HFFc6 (cell line): ENCODE measurements at places on chromosomes 7 and 10.

DNA sequence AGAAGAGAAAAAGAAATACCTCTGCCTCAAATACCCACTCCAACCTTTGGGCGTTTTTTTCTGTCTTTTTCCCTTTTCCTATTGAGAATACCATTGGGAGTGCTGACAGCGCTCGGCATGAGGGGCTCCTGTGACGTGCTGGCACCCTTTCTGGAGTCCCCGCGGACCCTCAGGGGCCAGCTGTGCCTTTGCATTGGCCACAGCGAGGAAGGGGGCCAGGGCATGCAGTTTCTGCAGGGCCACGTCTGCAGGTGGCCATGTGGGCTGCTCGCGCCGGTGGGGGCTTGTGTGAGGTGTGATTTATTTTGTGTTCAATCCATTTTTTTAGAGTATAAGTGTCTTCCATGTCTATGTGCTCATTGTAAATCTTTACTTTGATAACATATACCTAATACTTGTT, 57.4 kb downstream of the INPP5A start:
- DNase-seq, result no peak

DNA sequence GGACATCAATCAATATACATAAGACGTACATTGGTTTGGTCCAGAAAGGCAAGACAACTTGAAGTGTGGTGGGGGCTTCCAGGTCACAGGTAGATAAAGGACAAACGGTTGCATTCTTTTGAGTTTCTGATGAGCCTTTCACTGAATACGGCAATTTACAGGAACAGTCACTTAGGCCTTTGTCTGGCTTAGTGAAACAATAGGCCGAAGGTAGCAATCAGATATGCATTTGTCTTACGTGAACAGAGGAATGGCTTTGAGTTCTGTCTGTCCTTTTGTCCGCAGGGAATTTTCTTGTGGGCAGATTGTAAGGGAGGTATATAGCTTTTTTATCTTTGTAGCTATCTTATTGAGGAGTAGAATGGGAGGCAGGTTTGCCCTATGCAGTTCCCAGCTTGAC, 10.8 kb upstream of the STN1 start:
- DNase-seq, result no peak

DNA sequence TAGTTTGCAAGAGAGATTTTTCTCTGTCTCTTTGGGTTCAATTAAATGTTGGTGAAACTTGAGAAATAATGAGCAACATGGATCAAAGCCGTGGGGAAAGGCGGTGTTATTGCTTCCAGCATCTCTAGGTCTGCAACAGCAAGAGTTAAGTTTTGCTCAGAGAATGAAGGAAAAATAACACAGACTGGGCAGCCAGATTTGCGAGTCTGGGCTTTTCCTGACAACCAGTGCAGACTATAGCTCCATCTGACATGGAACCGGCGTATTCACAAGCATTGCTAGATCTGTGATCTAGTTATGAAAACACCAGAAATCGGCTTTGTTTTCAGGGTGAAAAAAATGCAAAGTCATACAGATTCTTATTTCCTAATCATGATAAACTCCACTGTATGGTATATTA, 110.4 kb downstream of the CAMK1D start:
- DNase-seq, result no peak

DNA sequence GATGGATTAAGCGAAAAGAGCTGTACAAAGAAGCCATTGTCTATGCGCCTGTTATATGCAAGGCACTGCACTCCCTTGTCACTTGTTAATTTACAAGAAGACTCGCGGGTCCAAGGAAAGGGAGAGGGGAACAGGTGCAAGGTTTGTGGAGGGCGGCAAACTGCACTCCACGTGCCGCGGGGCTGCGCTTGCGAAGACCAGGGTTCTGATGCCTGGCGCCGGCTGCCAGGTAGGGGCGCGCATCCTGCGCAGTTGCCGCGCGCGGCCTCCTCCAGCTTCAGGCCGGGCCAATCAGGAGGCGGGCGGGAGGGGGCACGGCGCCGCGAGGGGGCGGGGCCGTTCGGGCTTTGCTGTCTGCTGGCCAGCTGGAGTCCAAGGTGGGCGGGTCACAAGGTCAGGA, 140.6 kb upstream of the PALS2 start:
- DNase-seq, result no peak

DNA sequence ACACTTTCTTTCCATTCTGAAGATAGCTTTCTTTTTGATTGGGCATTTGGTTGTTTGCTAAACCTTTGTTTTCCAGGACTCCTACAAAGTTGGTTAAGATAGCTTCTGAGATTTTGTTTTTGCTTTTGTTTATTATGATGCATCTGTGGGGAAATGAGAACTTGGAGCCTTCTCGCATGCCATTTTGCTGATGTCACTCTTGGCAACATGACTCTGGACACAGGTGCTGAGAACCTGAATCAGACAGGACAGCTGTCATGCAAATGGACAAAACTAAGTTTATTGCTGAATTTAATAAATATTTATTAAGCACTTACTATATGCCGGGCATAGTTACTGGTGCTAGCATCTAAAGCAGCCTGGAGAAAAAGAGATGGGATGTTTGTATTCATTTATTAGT, 274.1 kb downstream of the ZEB1 start:
- no peak for DNase-seq

DNA sequence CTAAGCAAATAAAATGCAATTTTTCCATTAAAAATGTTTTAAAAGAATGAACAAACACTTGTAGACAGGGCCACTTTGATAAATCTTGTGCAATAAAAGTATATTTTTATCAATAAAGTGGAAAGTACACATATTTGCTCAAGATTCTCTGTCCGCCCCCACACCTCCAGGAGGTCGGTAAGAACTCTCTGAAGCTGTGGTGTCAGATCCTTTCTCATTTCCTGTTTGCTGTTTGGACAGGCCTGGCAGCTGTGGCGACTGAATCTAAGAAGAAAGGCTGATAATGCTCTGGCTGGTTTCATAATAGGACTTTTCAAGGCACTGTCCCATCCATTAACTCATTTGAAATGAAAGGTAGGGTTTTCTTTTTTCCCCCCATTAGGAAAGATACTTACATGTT, 15.3 kb upstream of the ASB4 start:
- no peak for DNase-seq

GRCh38 chr10:80200259-80200658, 5.1 kb downstream of the ANXA11 start:
- no peak for DNase-seq

DNA sequence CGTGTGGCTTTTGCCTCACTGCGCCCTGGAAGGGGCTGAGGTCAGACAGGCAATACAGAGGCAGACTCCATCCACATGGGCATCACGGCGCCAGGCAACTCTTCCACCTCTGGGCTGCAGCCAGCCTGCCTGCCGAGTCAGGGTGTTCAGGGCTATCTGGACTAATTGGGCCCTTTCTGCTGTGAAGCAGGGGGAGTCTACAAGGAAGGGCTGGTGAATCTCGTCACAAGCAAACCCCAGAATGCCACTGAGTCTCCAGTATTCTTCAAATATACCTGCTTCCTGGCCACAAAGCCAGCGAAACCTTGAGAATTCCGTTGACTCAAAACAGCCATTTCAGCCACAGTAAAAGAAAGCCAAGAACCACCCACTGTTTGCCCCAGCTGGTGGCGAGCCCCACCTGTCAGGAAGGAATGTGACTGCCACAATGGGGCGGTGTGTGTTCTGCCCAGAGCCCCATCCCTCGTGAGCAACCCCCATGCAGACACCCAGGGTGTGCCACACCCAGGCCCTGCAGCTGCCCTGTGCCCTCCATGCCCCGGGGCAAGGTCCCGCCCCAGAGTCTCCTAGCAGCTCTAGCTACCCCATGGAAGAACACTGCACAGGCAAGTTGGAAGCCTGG, 117.3 kb downstream of the FAM53B start:
- no peak for DNase-seq
